ENCODE measurements at places on chromosomes 6 and 20.

DNA sequence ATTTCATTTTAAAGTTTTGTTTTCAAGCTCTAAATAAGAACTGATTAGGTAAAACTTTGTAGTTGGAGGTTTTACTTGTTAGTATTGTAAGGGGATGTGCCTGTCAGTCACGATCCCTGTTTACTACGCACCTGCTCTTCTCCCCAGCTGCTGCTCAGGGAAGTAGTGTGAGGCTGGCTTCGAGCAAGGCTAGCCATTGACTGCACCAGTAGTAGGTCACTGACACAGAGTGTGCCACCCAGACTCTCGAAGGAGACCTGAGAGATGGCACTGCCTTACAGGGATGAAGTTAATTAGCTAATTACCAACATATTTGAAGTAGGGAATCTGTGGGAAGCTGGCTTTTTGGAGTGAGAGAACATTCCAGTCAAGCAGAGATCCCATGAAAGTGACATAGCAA lies 89.2 kb downstream of the DNAH8 start:
- DNase-seq = no peak

GRCh38 chr6:924661-925060 lies 231.7 kb upstream of the EXOC2 start:
- DNase-seq = no peak

GRCh38 chr20:17875106-17875980 lies 93.3 kb downstream of the SNX5 start:
- peak; percentile 52 for DNase-seq

- DNase-seq = peak; percentile 5
Measured at GRCh38 chr6:47047479-47048407, 5.6 kb upstream of the ADGRF1 start.

DNA sequence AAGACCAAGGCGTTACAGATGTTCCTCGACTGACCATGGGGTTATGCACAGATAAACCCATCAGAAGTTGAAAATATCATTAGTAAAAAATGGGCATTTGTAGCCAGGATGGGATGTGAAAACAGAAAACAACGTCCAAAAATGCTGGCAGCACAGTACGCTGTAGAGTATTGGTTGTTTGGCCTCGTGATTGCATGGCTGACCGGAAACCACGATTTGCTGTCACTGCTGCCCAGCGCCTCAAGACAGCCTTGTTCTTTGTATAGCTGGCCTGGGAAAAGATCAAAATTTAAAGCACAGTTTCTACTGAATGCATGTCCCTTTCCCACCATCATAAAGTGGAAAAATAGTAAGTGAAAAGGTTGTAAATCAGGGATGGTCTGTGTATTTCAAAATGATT lies 41.9 kb downstream of the MTHFD1L start:
- DNase-seq = no peak

DNA sequence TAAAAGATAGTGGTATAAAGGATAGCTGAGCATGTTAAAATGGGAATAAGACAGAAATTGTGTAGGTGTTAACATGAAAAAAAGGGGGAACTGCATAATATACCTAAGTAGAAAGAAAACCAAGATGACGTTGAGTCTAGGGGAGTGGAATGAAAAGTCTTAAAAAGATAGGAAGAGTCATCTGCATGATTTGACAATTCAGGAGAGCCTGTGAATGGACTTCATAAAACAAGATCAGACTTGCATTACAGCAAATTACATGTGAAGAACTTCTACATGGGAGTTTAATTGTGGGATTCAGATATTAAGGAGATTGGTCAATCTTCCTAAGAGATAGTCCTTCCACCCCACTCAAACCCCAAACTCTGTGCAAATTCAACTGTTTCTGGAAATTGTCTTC lies 85.5 kb downstream of the WASF1 start:
- DNase-seq = no peak

DNA sequence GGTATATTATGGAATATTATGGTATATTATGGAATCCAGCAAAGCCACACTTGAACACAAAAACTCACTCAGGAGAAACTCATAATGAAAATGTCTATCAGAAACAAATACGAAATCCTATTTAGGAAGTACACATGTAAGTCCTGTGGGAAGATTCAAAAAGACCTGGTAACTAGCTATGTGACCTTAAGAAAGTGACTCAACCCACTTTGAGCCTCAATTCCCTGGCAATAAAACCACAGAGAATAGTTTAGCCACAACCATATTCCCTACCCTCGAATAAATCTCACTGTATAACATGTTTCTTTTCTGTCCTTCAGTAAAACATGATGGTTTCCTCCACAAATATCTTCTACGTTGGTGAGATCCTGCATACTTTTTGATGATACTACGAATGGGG lies 56.4 kb downstream of the ZMYND8 start:
- no peak for DNase-seq

DNA sequence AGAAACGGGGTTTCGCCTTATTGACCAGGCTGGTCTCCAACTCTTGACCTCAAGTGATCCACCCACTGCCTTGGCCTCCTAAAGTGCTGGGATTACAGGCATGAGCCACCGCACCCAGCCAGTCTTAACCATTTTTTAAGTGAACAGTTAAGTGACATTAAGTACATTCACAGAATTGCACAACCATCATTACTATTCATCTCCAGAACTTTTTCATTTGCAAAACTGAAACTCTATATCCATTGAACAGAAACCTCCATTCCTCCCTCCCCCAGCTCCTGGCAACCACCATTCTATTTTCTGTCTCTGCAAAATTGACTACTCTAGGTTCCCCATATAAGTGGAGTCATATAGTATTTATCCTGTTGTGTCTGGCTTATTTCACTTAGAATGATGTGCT lies 59.7 kb downstream of the PLCB4 start:
- no peak for DNase-seq

DNA sequence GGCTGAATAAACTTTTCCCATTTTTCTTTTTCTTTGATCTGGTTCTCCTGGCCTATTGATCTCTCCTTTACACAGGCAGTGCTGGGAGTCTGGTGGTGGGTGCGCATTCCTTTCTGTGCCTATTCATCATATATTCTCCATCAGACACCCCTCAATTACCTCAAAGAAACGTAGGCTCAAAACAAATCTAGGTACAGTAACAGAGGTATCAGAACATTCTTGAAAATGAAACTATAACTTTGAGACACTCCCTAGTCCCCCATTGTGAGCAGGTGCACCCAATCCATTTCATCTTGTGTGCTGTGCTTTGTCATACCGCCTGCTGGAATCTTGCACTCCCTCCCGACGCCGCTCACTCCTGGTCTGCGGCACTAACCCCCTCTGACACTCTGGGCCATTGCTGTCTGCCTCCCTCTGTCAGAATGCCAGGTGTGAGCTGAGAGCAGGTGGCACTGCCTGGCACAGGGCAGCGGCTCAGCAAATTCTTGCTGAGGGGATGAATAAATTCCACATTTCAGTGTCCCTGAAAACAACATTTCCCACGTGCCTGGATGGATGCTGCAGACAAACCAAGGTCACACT lies 303.4 kb upstream of the EXOC2 start:
- DNase-seq = no peak

DNA sequence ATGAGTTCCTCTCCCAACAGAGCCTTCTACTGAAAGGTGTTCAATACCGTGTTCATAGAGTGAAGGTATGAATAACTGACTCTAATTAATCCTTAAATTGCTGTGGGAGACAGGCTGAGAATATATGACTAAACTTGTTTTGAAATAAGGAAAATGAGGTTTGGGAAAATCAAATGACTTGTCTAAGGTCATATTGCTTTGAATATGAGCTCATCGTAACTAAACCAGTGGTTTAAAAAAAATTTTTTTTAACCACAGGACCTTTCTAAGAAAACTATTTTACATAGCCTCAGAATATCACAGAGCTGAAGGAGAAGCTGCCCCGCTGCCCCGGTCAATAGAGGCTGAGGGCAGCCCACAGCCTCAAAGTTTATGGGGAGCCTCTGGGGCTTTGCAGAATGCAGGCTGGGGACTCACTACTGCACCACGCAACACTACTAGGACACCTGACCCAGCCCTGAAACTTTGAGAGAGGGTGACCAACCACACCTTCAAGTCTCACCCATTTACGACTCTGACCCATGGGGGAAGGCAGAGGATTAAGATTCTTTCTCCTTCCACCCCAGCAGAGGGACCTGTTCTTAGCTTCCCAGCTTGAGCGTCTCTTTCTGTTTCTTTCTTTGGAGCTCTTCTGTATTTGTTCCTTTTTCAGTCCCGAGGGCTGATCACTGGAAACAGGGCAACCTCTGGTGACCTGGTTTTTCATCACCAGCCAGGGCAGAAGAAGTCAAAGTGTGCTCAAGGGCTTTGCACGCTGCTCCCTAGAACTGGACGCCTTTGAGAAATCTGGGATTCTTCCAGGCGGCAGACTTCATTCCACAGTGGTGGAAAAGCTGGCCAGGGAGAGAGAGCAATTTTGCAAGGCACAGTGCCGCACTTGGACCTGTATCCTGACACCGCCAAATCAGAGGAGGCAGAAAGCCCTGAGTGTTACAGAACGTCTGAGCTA lies 220.2 kb downstream of the ATXN1 start:
- peak; percentile 8 for DNase-seq

DNA sequence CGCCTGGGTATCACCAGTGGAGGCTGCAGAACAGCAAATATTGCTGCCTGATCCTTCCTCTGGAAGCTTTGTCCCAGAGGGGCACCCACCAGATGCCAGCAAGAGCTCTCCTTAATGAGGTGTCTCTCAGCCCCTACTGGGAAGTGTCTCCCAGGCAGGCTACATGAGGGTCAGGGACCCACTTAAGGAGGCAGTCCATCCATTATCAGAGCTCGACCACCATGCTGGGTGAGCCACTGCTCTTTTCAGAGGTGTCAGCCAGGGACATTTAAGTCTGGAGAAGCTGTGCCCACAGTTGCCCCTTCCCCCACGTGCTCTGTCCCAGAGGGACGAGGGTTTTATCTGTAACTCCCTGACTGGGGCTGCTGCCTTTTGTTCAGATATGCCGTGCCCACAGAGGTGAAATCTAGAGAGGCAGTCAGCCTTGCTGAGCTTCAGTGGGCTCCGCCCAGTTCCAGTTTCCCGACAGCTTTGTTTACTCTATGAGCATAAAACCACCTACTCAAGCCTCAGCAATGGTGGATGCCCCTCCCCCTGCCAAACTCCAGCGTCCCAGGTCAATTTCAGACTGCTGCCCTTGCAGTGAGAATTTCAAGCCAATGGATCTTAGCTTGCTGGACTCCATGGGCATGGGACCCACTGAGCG lies 25.9 kb upstream of the AIG1 start:
- DNase-seq = no peak

- no peak for DNase-seq
Measured at GRCh38 chr6:90463359-90463758, 123.5 kb downstream of the MAP3K7 start.

- DNase-seq = no peak
Measured at GRCh38 chr6:163455552-163455951, 41.0 kb downstream of the QKI start.

DNA sequence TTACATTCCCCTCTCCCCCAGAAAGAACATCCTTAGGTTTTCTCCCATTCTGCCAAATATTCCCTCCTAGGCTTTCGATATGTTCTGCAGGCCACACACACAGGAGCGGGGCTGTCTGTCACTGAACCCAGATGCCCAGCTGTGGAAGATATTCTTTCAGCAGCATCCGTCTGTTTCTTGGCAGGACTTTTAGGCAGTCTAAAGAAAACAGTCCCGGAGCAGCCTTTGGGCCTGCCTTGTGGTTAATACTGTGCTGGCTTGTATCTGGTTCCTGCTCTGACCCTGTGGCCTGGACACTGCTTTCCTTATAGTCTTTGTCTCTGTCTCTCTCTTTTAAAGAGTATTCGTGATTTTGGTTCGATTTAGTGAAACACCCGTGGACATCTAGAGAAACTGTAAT lies 94.6 kb upstream of the SUPT3H start:
- no peak for DNase-seq

- no peak for DNase-seq
Measured at GRCh38 chr20:60950561-60950960, 301.5 kb upstream of the CDH4 start.

DNA sequence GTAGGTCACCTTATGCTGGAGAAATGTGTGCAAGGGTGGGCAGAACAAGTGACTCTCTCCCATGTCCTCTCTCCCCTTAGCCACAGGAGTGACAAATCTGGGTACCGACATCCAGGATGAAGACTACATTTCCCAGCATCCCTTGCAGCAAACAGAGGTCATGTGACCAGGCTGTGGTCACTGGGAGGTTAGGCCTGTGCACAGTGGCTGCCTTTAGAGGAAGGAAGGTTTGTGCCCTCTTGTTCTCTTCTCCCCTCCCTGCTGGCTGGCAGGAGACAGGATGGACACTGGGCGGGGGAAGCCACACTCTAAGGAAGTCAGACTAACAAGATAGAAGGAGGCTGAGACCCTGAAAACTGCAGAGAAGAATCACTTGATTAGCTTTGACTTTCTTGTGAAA lies 360.2 kb downstream of the PREX1 start:
- DNase-seq = no peak

GRCh38 chr6:56891754-56892153 lies 63.2 kb upstream of the BEND6 start:
- DNase-seq = no peak

- no peak for DNase-seq
Measured at GRCh38 chr20:5354901-5355300, 38.1 kb upstream of the PROKR2 start.

- DNase-seq = no peak
Measured at GRCh38 chr6:72657407-72658197, 35.7 kb downstream of the KCNQ5 start.

DNA sequence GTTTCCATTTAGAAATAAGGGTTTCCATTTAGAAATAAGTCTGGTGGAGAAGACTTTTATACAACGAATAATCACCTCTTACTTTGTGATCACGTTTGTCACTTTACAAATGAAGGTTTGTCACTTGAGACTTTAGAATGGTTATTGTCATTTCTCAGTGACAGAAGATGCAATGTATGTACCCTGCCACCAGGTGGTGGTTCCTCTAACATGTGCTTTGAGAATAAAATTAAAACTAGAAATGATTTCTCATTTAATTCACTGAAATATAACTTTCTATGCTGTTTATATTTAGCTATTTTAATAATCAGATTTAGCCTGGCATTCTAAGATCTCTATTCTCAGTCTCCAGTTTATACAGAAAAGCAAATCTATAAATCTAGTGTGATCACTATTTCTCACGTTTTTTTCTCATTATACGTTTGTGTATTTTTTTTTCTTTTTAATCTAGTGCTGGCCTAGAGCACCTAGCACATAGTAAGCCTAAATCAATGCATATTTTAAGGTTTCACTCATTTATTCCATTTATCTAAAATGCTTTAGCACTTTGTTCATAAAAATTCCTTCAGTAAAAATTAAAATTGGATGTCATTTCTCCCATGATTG lies 57.4 kb upstream of the TFAP2D start:
- no peak for DNase-seq

GRCh38 chr20:63687419-63688178 lies 8.9 kb upstream of the TNFRSF6B start:
- DNase-seq = no peak

- DNase-seq = no peak
Measured at GRCh38 chr20:34941226-34941625, 14.4 kb downstream of the GSS start.

DNA sequence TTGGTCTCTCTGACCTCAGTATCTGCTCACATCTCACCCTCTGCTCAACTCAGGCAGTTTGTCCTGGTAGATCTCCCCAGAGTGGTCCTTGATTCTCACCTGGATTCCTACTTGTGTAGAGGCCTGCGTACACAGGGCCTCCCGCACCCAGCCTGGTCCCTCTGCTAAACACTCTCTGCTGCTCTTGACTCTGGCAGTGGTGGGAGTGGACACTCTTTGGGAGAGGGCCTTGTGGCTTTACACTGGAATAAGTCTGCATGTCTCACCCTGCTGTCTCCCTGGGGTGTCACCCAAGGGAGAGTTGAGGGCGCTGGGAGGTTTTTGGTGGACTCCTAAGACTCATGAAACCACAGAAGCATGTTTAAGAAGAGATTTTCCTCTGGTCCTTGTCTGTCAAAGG lies 57.3 kb upstream of the ECI2 start:
- DNase-seq = no peak

GRCh38 chr6:168403370-168404005 lies 37.5 kb upstream of the SMOC2 start:
- DNase-seq = no peak
